Activated CD4-positive, alpha-beta T cell treated with anti-CD3 and anti-CD28 coated beads, Interleukin-2, amount 50 U/mL, for 24 hours (primary cell): ENCODE measurements at places on chromosomes 2 and 18.

GRCh38 chr2:28624793-28625701, 126.6 kb upstream of the PPP1CB start:
- peak; percentile 44 for DNase-seq

- no peak for DNase-seq
Observed at GRCh38 chr2:42742740-42743658, 20.9 kb downstream of the OXER1 start.

- no peak for DNase-seq
Observed at GRCh38 chr2:30349691-30350090, 97.4 kb upstream of the LCLAT1 start.

GRCh38 chr2:30639836-30640235, 167.4 kb downstream of the CAPN13 start:
- no peak for DNase-seq

DNA sequence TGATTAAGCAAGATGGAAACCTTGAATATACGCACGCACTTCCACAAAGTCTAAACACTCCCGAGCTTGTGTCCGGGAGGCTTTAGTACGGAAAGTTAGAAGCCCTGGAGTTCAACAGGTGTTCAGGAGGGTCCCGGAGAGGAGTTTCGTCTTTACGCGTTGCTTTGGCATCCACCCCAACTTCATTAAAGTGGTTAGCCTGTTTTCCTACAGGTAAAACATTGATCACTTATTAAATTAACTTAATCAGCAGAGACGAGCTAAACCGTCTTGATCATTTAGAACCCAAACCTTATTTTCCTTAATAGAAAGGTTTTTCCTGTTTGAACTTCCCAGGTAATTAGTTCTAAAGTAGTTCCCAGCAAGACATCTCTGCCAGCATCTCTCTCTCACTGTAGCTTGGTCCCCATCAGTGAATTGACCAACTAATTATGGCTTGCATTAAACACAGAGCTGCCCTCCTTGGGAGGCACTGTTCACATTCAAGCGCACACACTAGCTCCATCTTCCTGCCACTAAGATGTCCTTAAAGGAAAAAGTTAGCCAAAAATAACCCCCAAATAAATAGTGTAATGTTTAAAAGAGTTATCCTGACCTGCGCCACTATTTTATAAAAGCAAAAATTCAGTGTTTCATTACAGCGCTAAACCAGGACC, 1.4 kb downstream of the NPAS2 start:
- no peak for DNase-seq

DNA sequence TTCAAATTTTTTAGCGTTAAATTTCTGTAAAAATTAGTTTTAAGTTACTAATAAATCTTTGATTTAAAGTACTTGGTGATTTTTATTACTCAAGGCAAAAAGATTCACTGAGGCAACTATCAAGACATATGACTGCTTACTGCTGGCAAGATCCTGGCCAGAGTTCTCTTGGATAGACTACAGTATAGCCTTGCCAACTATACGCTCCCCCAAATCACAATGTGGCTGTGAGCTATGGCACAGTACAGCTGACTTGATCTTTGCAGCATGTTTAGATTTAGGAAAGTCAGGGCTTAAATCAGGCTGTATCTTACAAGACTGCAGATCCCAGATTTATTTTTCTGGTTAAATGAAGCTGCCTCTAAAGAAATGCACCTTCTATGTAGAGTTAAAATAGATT, 26.5 kb downstream of the MSTN start:
- no peak for DNase-seq

GRCh38 chr2:161141033-161141432, 19.2 kb upstream of the TANK start:
- no peak for DNase-seq

GRCh38 chr2:239121600-239122012, 273.7 kb downstream of the TWIST2 start:
- no peak for DNase-seq

- no peak for DNase-seq
Observed at GRCh38 chr2:202774104-202774503, 97.5 kb downstream of the ICA1L start.

- DNase-seq = no peak
Observed at GRCh38 chr2:61510674-61511671, 27.2 kb downstream of the XPO1 start.

DNA sequence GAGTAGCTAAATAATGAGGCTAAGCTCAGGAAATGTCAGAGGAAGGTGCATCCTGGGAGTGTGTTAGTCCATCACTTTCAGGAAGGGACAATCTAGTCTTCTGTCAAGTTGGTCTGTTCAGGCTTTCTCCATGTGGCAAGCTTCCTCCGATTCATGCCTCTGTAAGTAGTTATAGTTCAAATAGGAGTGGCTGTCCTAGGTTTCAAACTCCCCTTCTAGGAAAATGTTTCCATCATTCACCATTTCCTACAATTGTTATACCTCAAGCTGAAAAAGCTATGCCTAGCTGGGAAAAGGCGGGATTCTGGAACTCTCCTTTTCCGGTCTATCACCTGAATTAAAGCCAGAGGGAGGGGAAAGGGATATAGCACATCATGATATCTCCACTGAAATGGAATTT, 287.7 kb upstream of the ZSWIM2 start:
- DNase-seq = no peak

DNA sequence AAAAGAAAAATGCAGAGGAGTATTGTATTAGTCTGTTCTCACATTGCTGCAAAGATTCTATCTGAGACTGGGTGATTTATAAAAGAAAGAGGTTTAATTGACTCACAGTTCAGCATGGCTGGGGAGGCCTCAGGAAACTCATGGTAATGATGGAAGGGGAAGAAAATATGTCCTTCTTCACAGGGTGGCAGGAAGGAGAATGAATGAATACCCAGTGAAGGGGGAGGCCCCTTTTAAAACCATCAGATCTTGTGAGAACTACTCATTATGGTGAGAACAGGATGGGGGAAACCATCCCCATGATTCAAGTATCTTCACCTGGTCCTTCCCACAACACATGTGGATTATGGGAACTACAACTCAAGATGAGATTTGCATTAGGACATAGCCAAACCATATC, 9.1 kb upstream of the PLCL1 start:
- DNase-seq = no peak

DNA sequence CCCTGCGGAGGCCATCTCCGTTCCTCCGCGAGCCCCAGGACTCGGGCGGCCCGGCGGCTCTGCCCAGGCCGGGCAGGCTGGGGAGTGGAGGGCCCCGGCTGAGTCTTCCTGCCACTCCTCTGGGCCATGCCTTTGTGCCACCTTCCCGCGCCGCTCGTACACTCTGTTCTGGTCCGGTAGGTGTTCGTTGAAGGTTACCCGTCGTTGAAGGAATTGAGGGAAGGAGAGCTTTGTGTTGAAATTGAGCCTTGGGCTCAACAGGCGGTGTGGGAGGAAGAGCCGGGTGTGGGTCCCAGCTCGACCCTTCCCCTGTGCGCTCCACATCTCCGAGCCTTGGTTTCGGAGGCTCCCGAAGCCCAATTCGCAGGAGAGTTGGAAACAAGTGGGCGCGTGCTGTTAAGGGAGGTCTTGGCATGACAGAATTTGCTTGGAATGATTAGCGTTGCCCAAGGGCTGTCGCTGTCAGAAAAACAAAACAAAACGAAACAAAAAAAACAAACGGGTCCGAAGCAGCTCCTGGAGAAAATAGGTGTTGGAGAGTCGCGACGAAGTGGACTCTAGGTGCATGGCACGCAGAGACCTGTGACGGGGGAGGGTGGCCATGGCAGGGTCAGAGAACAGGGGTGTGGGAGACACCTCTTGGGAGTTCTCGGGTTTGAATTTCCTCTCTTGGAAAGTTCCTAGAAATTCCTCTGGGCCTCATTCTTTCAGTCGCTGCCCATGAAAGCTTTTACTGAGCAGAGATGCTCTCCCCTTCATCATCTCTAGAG, 1.2 kb upstream of the MZT2A start:
- no peak for DNase-seq

DNA sequence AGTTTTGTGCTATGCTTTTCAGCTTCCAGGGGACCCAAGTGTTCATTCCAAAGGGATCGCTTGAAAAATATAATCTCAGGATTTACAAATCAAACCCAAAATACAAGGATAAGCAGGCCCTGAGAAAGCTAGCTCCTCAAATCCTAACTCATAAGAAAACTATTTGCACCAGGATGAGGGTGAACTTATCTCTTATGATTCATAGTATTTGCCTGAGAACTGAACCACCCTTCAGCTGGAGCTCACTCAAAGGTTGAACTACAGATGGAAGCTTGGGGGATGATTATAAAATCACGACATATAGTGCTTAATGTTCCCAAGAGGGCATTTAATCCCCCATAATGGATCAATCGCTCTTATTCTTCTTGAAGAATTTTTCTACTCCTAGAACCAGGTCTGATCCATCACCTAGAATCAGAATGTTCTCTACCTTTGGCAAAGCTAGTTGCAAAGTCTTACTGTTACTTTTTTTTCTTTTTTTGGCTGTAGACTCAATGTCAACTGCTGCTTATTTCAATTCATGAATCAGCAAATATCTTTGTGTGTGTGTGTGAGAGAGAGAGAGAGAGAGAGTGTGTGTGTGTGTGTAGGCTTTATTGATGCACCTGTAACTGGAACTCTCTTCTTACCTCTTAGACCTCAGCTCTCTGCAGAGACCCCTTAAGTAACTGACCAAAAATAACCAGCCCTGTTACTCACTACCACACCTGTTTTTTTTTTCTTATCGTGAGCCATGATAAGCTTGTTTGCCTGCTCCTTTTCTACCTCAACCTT, 44.8 kb downstream of the ARL4C start:
- no peak for DNase-seq

DNA sequence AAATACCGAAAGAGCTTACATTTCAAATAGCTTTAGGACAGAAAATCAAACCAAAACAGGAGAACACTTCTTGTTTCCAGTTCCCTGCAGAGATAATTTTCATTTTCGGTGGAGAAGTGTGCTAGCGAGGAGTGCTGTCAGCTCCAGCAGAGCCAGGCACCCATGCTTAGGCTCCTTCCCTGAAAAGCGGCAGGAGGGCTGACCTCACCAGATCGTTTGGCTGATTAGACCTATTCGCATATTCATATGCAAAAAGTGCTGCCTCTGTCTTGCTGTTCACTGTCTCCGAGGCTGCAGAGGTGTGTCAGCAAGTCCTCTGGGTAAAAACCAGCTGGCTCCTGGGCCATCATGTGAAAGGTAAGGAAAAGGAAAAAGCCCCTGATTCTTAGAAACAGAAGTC, 225.8 kb upstream of the COPS8 start:
- DNase-seq = no peak

DNA sequence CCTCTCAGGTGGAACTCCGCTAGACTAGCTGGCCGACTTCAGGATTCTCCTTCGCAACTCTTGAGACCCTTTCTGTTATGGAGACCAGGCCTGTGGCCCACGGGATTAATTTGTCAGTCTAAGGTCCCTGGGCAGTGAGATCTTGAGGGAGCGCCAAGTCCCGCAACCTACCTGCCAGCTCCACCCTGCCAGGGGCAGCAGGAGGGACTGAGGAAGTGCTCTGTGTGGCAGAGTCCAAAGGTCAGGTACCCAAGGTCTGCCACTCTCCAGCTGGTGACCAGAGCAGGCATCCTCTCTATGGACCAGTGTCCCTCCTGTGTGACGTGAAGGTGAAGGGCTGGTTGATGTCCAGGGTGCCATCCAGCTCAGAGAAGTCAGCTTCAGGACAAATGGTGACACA, 4.3 kb upstream of the SPATA3 start:
- no peak for DNase-seq

DNA sequence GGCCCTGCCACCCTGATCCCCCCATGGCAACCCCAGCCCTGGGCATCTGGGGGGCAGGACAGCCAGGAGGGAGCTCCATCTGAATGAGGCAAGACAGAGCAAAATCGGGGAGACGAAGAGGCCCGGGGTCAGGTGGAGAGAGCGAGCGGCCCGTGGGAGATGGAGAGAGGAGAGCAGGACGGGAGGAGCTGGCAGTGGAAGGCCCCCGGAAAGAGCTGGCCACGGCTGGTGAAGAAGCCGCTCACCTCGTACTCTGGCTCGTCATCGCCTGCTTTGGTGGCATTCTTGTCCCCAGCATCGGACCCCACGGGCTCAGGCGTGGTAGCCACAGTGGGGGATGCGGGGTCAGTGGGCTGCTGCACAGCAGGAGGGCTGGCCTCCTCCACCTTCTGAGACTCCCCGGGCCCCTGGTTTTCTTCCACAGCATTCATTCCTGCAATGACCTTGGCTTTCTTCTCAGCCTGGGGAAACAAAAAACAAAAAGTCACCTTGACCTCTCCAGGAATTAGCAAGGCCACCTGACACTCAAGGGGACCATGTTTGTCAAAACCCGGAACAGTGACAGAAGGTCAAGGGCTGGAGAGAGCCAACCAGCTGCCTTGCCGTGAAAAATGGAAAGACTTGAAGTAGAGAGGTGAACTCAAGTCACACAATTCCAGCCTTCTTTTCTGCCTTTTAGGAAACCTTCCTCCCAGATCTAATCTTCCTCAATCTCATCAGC, 79.6 kb upstream of the POMC start:
- DNase-seq = no peak

DNA sequence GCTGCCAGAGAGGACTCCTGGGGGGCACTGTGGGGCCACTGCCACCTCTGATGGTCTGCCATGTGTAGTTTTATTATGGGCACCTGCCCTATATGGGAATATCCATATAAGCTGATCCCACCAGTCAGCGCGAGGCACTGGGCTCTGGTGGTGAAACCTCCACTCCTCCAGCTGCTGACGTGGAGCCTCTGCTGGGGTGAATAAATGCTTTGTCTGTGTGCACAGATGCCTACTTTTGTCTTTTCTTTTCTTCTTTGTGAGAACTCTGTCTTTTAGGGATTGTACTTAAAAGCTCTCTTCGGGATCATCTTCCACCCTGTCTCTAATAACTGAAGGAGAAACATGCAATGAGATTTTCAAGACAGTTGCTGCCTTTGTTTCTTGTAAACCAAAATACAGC, 68.9 kb upstream of the NCK2 start:
- no peak for DNase-seq

GRCh38 chr18:48892146-48892855, 58.5 kb downstream of the SMAD7 start:
- no peak for DNase-seq

- DNase-seq = no peak
Observed at GRCh38 chr2:163729636-163730273, 6.1 kb downstream of the FIGN start.

GRCh38 chr18:66616523-66616983, 12.7 kb upstream of the CDH19 start:
- DNase-seq = no peak

- DNase-seq = no peak
Observed at GRCh38 chr18:69216321-69216720, 184.4 kb upstream of the DOK6 start.

GRCh38 chr2:224120986-224121385, 81.9 kb upstream of the SERPINE2 start:
- DNase-seq = no peak

- no peak for DNase-seq
Observed at GRCh38 chr2:23283-23682, 23.0 kb downstream of the FAM110C start.

GRCh38 chr18:49814147-49814499, 790 bp upstream of the ACAA2 start:
- no peak for DNase-seq
